ENCODE measurements at places on chromosomes 16 and 17. TPM values are rescaled to one million over a fixed set of nuclear protein-coding genes. Genes with fewer than 3 reads are reported as not detected.

Gene NPIPB13
- 10.2 TPM for total RNA-seq

- no peak for DNase-seq
These were observed 90.5 kb downstream of the ENGASE start for GRCh38 chr17:79164913-79165695.

Gene SGCA
- total RNA-seq = not detected

DNA sequence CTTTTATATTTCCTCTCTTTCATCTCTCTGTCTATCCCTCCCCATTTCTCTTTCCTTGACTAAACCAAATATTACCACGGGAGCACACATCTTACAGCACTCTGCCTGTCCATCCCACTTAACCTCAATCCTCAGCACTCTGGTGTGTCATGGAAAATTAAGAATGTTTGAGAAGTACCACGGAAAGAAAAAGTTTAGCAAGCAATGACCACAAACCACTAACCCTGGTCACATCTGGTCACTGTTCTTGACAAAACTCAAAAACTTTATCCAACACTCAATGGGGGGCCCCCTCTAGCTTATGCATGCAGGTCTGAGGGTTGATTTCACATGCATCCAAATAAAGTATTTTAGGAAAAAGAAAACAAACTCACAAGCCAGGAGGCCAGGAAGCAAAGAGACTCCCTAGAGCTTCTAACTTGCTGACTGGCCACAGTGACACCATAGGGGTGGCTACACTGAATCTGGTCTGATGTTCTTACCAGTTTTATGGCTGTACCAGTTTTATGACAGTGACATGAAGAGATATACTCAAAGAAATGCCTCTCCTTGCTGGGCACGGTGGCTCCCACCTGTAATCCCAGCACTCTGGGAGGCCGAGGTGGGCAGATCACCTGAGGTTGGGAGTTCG lies 229.2 kb downstream of the STX8 start:
- DNase-seq = no peak

DNA sequence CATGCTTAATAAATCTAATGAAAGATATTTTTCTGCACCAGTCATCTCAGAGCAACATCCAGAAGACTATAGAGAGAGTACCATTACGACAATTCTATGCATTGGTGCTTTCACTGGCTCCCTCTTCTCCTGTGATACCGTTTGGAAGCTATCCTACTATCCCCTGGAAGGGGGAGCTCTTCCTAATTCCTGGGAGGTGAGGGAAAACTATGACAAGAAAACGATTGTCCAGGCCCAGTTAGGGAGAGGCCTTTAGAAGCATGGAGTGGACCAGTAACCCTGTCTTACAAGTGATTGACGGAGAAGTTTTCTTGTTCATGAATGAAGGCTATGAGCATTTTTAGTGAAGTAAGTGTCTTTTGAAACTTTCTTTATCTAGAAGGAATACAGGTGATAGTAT lies 150.2 kb downstream of the TANC2 start:
- DNase-seq = no peak

DNA sequence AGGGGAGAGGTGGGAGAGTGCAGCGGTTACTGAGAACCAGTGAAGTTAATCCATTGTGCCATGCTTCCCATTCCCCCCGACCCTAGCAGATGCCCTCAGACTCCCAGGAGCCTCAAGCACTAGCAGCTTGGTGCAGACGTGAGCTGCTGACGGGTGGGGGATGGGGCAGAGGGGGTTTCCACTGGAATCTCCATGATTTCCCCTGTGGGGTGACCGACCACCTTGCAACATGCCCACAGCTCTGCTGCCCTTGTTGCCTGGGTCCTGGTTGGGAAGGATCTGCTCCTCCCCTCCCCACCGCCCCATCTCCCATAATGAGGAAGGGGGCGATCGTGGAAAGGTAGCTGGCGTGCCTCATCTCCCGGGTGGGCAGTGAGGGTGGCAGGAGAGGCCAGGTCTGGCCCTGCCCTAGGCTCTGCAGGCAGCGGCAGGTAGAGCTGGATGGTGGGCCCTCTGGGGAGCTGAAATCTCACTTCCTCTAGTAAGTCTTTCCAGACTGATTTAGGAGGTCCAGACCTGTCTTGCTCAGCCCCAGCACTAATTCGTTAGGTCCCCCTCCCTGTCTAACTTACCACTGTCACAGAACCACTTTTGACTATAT lies 9.6 kb downstream of the FLOT2 start:
- no peak for DNase-seq

DNA sequence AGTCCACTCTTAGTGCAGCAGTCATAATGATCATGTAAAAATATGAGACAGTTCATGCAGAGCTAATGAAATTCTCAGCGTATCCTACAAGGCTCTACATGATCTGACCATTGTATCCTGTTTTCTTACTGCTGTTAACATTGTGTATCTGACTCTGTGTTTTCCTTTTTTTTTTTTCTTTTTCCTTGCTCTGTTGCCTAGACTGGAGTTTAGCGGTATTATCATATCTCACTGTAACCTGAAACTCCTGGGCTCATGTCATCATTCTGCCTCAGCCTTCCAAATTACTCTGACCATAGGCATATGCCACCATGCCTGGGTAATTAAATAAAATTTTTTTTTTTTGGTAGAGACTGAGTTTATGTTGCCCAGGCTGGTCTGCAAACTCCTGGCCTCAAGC lies 12.1 kb downstream of the DUS2 start:
- DNase-seq = no peak

- no peak for DNase-seq
These were observed 251.8 kb downstream of the MAF start for GRCh38 chr16:79348521-79349306.

Gene JPH3
- not detected for total RNA-seq

DNA sequence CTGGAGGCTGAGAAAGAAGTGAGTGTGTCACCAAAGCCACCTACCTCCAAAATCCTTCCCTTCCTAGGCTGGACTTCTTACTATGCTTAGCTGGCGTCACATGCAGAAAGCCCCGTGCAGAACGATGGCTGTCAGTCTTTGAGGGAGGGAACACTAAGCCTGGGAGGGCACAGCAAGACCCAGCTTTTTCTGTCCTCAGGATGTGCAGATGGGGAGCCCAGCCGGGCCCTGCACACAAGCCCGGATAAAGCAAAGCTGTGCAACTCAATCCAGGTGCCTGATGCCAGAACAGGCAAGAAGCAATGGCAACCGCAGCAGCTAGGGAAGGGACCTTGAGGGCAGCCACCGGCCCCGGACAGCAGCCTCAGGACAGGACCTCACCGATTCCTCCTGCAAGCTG lies 13.9 kb upstream of the USP36 start:
- DNase-seq = no peak

DNA sequence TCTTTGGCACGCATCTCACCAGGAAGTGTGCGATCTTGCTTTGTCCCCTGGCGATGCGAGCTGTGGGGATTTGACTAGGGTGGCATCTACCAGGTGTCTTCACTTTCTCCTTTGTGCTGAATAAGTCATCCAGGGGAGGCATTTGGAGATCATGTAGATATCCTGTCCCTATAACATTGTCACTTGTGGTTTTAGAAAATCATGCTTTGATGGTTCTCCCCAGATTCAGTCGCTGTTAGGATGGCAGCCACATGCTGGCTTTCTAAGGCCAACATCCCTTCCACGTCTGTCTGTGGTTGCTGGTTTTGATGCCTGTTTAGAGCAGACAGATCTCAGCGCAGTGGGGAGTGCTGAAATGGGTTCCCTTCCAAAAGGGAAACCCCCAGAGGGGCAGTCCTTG lies 2.5 kb downstream of the ADAD2 start:
- DNase-seq = no peak

- no peak for DNase-seq
These were observed 2.5 kb upstream of the CCL17 start for GRCh38 chr16:57401943-57402640.

Gene ATP2A3
- 63.6 TPM for total RNA-seq

Measured in activated T-cell treated with anti-CD3 and anti-CD28 coated beads, Interleukin-2, amount 50 U/mL, for 4 hours (primary cell).